Thymus (tissue), 14 donors: ENCODE measurements at places on chromosomes 6 and 20. TPM values are rescaled to one million over a fixed set of nuclear protein-coding genes. Genes with fewer than 3 reads are reported as not detected.

- no peak for DNase-seq
- peaks cover 16% of the 10 kb centered on the region for H3K4me1 ChIP-seq
- H3K36me3 ChIP-seq: peaks cover 47% of the 10 kb centered on the region
- peak overlapping the region; percentile 34 for H3K4me3 ChIP-seq
- no peaks in the 10 kb centered on the region for H3K27me3 ChIP-seq
Observed at GRCh38 chr20:50146214-50146613, 7.3 kb downstream of the PEDS1 start.

- no peak overlapping the region for H3K27ac ChIP-seq
- H3K4me3 ChIP-seq: no peak overlapping the region
- H3K27me3 ChIP-seq: no peaks in the 10 kb centered on the region
- DNase-seq: no peak
- no peaks in the 10 kb centered on the region for H3K4me1 ChIP-seq
- peaks cover 37% of the 10 kb centered on the region for H3K36me3 ChIP-seq
Observed at GRCh38 chr20:47656318-47656717, 129.0 kb downstream of the SULF2 start.

GRCh38 chr20:58521763-58522162, 6.6 kb upstream of the APCDD1L start:
- no peaks in the 10 kb centered on the region for H3K4me1 ChIP-seq
- H3K36me3 ChIP-seq: no peaks in the 10 kb centered on the region
- H3K27me3 ChIP-seq: peaks cover 2% of the 10 kb centered on the region
- H3K27ac ChIP-seq: no peak overlapping the region
- no peak for DNase-seq

- H3K4me1 ChIP-seq: no peaks in the 10 kb centered on the region
- no peak overlapping the region for H3K4me3 ChIP-seq
- no peak for DNase-seq
- no peaks in the 10 kb centered on the region for H3K27me3 ChIP-seq
Observed at GRCh38 chr6:152540381-152540780, 96.8 kb downstream of the SYNE1 start.

- DNase-seq: no peak
- peaks cover 2% of the 10 kb centered on the region for H3K4me1 ChIP-seq
- H3K4me3 ChIP-seq: no peak overlapping the region
- no peaks in the 10 kb centered on the region for H3K27me3 ChIP-seq
Observed at GRCh38 chr6:139577763-139578604, 203.5 kb upstream of the CITED2 start.

DNA sequence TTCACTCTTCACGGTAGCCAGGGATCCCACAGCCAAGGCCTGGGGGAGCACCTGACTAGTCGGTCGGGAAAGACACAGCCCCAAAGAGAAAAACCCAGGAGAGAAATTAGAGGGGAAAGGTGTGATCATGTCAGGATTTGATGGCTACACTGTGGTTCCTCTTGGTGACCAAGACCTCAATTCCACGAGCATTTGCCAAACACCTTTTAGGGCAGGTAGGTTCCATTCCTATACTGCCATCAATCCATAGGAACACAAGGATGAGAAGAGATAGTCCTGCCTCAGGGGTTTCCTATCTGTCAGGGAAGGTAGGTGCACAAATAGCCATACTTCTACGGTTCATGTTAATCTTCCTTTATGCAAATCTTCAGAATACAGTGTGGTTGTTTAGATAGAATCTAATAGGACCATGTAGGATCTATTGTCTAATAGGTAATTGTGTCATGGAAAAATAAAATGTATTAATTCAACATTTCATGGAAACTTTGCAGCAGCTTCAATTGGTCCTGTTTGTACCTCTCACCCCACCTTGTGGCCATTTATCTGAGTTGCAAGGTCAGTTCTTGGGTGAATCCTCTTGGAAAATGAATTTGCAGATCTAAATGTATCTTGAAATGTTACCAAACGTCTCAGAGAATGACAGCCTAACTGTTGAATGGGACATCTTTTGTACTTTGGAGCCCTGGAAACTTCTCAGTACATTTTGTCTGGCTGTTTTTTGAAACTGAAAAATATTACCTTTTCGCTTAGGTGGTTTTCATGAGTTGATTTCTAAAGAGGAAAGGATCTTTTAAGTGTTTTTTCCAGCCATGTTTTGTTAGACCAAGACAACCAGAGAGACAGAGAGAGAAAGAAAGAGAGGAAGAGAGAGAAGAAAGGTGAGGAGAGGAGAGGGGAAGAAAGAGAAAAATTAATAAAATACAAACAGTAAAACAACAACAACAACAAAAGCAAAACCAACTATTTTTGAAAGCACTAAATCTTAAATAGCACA, 33.7 kb upstream of the IYD start:
- H3K27me3 ChIP-seq: peaks cover 3% of the 10 kb centered on the region
- H3K36me3 ChIP-seq: no peaks in the 10 kb centered on the region
- no peak overlapping the region for H3K27ac ChIP-seq
- H3K4me3 ChIP-seq: no peak overlapping the region

GRCh38 chr6:14804001-14804784, 441.7 kb upstream of the JARID2 start:
- no peaks in the 10 kb centered on the region for H3K36me3 ChIP-seq
- no peak overlapping the region for H3K27ac ChIP-seq
- H3K27me3 ChIP-seq: no peaks in the 10 kb centered on the region
- H3K4me3 ChIP-seq: no peak overlapping the region

GRCh38 chr6:43995137-43995536, 132.1 kb downstream of the MRPL14 start:
- no peak overlapping the region for H3K4me3 ChIP-seq
- no peaks in the 10 kb centered on the region for H3K27me3 ChIP-seq
- H3K4me1 ChIP-seq: peaks cover 12% of the 10 kb centered on the region
- H3K27ac ChIP-seq: no peak overlapping the region

DNA sequence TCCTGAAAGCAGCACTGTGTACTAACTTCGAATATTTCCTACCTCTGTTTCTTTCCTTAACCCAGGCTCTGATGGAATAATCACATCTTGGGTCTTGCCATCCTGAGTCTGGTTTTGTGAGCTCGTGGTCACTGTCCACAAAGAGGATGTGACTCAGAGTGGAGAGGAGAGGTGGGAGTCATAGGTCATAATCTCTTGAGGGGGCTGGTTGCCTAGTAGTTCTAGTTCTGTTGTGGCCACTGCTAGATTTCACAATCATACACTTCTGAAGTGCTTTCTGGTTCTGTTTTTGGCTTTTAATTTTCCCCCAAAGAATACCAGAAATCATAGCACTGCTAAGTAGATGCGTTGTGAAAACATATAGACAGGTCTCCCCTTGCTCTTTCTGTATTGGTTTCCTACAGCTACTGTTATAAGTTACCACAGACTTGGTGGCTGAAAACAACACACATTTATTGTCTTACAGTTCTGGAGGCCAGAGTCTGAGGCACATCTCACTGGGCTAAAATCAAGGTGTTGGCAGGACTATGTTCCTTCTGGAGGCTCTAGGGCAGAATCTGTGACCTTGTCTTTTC, 102.8 kb downstream of the NRSN1 start:
- no peak for DNase-seq
- H3K4me1 ChIP-seq: no peaks in the 10 kb centered on the region
- H3K4me3 ChIP-seq: no peak overlapping the region
- no peaks in the 10 kb centered on the region for H3K27me3 ChIP-seq
- H3K36me3 ChIP-seq: no peaks in the 10 kb centered on the region

DNA sequence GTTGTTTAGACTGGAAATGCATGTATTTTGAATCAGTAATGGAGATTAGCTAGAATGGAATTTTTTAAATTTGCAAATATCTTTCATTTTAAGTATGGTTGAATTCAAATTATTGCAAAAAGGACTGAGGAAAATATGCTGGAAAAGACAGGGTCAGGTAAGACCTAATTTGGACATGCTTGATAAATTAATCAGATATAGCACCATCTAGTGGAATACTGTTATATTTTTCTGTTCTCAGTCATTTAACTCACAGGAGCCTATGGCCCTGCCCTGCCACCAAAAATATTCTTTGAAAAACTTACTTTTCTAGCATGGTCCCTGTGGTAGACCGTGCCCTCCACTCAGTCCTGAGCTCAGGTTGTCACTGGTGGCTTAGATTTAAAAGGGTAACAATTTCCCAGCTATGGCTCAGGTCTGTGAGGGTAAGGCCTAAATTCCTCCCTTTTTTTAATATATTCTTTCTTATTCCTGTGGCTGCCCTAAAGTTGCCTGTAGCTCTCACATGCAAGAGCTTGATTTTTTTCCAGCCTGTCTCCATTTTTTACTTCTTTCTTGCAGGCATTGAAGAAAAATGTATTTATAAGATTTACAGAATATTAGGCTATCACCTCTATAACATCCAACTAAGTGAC, 25.3 kb upstream of the KIAA1586 start:
- H3K36me3 ChIP-seq: no peaks in the 10 kb centered on the region
- no peaks in the 10 kb centered on the region for H3K4me1 ChIP-seq
- H3K27me3 ChIP-seq: no peaks in the 10 kb centered on the region
- DNase-seq: peak; percentile 8
- H3K27ac ChIP-seq: no peak overlapping the region

DNA sequence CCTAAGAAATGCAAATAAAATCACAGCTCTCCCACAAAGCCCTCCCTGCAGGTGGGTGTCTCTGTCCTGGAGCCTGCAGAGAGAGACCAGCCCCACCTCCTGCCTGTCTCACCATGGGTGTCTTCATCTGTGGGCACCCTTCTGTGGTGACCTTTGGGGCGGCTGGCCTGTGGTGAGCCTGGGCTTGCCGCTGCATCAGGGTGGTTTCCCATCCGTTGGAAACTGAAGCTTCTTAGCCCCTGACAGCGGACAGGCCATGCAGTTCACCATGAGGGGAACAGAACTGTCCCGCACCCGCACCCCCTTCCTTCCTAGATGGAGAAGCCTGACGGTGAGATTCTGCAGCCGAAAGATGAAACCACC, 42.3 kb upstream of the FRMD1 start:
- H3K27ac ChIP-seq: no peak overlapping the region
- no peaks in the 10 kb centered on the region for H3K4me1 ChIP-seq
- H3K27me3 ChIP-seq: no peaks in the 10 kb centered on the region
- H3K4me3 ChIP-seq: no peak overlapping the region

DNA sequence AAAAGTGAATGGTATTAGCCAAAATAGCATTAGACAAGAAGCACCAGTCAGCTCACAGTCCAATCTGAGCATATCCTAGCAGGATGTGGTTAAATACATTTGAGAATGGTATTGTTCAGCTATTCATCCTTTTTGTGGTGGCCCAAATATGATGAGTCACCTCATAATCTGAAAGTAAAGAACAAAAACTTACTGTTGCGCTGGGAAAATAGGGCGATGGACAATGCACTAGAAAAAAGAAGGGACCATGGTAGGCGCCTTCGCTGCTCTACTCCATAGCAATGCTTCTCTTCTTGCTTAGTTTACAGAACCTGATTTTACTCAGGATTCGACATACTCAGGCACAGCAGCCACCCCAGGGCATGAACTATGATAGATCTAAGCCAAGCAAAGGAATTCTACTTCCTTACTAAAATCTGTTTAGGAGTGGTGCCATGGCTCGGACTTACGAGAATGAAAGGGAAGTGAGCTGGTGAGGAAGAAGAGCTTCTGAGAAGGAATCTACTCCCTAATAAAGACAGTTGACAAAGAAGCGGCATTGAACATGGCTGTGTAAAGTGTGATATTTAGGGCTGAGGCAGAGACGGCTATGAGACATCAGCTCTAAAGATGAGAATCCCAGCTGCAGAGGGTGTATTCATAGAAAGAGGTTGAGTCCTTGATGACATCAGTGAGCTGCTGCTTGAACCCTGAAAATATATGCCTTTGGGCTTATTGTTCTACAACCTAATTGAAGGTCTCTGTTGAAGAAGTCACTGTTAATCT, 16.6 kb upstream of the FBXO9 start:
- no peaks in the 10 kb centered on the region for H3K36me3 ChIP-seq
- H3K4me1 ChIP-seq: peaks cover 6% of the 10 kb centered on the region
- no peaks in the 10 kb centered on the region for H3K27me3 ChIP-seq
- H3K4me3 ChIP-seq: no peak overlapping the region

GRCh38 chr6:93676581-93676980, 257.2 kb upstream of the EPHA7 start:
- no peaks in the 10 kb centered on the region for H3K27me3 ChIP-seq
- no peak overlapping the region for H3K27ac ChIP-seq
- H3K4me1 ChIP-seq: no peaks in the 10 kb centered on the region

- H3K4me3 ChIP-seq: peak overlapping the region; percentile 77
- DNase-seq: no peak
- H3K27me3 ChIP-seq: no peaks in the 10 kb centered on the region
- peaks cover 11% of the 10 kb centered on the region for H3K4me1 ChIP-seq
- no peak overlapping the region for H3K27ac ChIP-seq
- no peaks in the 10 kb centered on the region for H3K36me3 ChIP-seq
Observed at GRCh38 chr6:139137706-139138105, 2.8 kb downstream of the HECA start.

DNA sequence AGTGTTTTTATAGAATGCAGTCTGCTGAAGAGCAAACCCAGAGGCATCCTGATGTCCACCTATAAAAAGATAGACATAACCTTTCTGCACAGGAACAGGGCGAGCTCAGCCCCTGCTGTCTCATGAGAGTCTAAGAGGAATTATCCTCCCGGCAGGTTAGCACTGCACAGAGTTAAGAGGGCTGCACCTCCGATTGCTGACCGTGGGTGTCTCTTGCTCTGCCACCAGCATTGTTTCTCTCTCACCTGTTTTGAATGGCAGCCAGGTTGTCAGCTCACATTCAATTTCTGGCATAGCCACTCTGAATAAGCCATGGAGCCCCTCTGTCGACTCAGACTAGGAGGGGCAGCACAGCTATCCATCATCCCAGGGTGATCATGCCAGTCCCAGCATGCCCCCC, 211.2 kb downstream of the PHACTR1 start:
- H3K4me1 ChIP-seq: no peaks in the 10 kb centered on the region
- H3K27ac ChIP-seq: no peak overlapping the region
- no peaks in the 10 kb centered on the region for H3K36me3 ChIP-seq
- no peaks in the 10 kb centered on the region for H3K27me3 ChIP-seq
- no peak overlapping the region for H3K4me3 ChIP-seq
- no peak for DNase-seq

DNA sequence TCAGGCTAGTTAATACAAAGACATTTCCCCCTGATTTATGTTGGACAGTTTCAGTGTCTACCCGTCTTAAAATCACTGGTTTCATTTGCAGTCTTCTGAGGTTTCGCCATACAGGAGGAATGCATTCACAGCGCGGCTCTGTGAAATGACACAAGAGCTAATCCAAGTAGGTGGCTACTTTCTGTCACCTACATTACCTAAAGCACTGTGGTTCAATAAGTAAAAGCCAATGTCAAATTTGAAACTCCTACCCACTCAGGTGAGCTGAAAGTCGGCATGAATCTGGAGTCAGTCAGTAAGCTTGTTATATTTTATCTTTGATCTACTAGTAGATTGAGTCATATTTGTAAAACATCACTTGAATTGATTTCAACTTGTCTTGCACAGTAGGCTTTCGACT, 370.8 kb downstream of the LAMA2 start:
- no peaks in the 10 kb centered on the region for H3K27me3 ChIP-seq
- H3K27ac ChIP-seq: no peak overlapping the region
- no peak for DNase-seq
- H3K4me1 ChIP-seq: no peaks in the 10 kb centered on the region
- no peaks in the 10 kb centered on the region for H3K36me3 ChIP-seq

- H3K27ac ChIP-seq: no peak overlapping the region
- H3K4me1 ChIP-seq: no peaks in the 10 kb centered on the region
- no peaks in the 10 kb centered on the region for H3K36me3 ChIP-seq
- no peak overlapping the region for H3K4me3 ChIP-seq
- H3K27me3 ChIP-seq: no peaks in the 10 kb centered on the region
Observed at GRCh38 chr6:121731381-121731780, 295.9 kb downstream of the GJA1 start.

- H3K27me3 ChIP-seq: no peaks in the 10 kb centered on the region
- H3K27ac ChIP-seq: no peak overlapping the region
- H3K4me3 ChIP-seq: no peak overlapping the region
- no peaks in the 10 kb centered on the region for H3K36me3 ChIP-seq
- H3K4me1 ChIP-seq: no peaks in the 10 kb centered on the region
Observed at GRCh38 chr20:57160985-57161384, 105.5 kb downstream of the BMP7 start.

The KCNK5 gene
- 3.9 TPM for total RNA-seq

The TTPAL gene
- 4.1 TPM for total RNA-seq

The GJA1 gene
- total RNA-seq: 14.6 TPM

The BPI gene
- total RNA-seq: 2.1 TPM

The TP53TG5 gene
- total RNA-seq: 0.24 TPM
